ENCODE measurements at places on chromosomes 11 and 22.

DNA sequence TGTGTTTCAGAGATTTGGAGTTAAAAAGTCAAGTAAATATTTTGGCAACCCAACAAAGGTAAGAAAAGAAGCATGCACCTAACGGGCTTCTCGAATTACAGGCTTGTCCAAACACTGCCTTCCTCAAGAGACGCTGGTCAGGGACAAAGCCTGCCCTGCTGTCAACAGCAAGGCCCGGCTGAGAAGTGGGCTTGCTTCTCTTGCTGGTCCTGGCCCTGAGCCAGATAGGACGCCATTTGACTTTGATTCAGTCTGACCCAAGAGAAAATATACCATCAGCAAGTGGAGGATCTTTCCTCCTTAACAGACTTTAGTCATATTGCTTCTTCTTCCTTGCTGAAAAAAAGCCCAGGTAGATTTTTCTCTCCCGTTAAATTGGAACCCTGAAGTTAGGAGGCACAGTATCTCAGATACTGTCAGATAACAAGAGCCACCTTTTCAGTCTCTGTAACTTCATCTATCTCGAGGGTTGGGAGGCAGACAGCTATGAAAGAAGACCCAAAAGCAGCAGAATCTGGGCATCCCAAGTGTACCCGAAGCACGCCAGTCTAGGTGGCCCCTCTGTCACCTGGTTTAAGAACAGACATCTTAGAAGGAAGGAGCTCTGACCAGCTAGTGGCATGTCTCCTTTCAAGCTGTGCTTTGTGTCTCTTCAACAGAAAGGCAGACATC, 57.5 kb downstream of the C22orf31 start:
- no peak for DNase-seq

DNA sequence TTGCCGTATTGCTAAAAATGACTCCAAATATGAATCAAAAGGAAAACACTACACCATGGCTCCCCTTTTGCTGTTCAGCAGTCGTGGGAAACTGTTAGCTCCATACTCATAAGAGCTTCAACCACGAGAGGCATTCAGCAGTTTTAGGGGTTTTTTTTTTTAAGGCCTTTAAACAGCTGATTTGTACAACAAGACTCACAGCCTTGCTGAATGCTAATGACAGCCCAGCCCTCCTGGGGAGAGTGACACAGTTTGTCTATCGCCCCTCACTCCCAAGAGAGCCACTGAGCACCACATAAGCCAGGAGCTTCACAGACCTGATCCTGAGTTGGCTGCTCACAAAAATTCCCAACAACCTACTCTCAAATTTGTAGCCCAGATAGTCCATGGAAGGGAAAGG, 32.4 kb downstream of the GALNT18 start:
- DNase-seq: no peak

DNA sequence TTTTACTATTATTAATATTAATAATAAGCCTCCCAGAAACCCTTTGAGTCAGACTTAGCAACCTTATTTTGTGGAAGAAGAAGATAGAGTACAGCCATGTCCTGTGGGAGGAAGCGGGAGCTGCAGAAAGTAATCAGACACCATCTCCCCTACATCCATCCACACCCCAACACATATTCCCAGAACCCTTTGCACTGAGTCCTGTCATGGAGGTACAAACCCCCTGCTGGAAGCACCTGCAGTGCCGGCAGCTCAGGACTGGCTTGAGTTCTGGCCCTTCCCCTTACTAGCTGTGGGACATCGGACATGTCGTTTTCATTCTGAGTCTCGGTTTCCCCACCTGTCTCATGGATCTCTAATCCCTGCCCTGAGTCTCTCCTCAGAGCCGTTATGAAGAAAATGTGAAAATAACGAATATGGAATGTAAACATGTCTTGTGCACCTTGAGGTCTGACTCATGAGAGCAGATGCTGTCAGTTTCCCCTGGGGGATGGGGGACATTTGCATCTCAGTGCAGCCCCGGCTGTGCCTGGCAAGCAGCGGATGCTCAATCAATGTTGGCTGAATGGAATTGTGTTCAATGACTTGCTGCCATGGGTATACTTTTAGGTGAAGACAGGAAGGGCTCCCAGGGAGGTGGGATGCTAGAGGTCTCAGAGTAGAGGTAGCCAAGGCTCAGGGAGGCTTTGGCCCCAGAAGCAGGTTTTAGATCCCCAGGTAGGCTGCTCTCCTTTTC, 45.4 kb downstream of the TP53I11 start:
- no peak for DNase-seq

DNA sequence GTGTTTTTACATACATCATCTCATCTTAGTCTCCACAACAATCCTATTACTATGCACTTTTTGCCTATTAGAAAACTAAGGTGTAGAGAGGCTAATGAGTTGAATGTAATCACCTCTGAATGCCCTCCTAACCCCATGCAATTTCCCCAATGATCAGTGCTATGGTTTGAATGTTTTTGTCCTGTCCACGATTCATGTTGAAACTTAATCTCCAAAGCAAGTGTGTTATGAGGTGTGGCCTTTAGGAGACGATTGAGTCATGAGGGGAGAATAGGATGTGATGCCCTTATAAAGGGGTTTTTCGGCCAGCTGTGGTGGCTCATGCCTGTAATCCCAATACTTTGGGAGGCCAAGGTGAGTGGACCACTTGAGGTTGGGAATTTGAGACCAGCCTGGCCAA, 2.0 kb upstream of the CCDC73 start:
- no peak for DNase-seq

GRCh38 chr11:110907629-110908028, 195.4 kb upstream of the ARHGAP20 start:
- DNase-seq: no peak

DNA sequence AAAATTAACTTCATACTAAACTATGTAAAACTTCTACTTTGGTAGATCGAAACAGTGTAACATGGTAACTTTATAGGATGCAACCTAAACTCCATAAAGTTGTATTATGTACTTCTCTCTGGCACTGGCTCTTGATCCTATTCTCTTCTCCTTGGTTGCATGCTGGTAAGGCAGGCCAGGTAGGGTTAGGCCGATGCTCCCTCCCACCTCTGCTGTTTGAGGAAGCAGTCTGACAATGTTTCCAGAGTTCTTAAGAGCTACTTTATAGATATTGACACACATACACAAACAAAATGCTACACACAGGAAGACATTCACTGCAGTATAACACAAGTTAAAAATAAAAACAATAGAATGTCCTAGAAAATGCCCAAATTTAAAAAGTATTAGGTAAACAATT, 22.5 kb downstream of the CTSC start:
- DNase-seq: no peak

All from NCI-H1048 (cell line).